Motor neuron (in vitro differentiated cells): ENCODE measurements at places on chromosomes 5 and 9.

DNA sequence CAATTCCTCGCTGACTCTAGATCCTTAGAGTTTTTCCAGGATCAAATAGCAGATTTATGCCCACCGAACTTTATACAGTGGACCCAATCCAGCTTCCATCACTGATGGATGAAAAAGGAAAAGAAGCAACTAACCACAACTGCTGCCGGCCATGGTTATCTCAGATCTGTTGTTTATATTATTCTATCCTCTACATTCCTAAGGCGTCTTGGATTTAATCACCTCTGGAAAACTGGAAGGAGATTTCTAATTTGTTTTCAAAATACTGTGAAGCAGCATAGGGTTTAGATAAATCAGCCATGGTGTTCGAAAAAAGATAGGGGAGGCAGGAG lies 663 bp upstream of the ZNF366 start:
- no peak for ATAC-seq

DNA sequence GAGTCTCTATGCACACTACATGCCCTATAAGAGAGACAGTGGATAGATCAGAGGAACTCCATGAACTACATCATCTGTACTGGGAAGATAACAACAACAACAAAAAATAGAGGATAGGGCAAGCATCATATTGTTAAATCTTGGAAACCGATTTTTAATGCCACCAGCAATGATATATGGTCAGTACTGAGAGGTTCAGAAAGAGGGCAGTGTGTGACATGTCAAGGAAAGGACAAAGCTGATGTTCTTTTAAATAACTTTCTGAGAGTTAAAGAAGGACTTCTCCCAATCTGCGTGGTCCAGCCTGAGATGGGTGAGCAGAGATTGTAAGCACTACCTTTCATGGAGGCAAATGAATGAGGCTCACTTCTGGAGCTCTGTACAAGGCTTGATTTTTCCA lies 62.0 kb upstream of the PHF24 start:
- ATAC-seq, result no peak

DNA sequence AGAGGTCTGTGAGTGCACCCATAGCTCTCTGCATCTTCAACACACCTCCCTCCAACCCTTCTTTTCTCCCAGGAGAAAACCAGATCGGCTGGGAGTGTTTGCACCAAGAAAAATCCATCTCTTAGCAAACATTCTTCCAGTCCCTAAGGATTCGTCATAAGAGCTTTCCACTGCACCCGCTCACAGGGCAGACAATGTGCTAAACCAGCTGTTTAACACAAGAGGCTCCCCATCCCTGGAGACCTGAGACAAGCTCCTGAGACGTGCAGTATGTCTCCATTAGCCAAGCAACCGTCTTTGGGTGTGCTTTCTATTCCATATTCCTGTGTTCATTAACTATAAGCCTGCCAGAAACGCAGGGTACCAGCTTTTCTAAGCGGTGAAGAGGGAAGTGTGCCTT lies 93.6 kb upstream of the ZNF462 start:
- no peak for ATAC-seq

DNA sequence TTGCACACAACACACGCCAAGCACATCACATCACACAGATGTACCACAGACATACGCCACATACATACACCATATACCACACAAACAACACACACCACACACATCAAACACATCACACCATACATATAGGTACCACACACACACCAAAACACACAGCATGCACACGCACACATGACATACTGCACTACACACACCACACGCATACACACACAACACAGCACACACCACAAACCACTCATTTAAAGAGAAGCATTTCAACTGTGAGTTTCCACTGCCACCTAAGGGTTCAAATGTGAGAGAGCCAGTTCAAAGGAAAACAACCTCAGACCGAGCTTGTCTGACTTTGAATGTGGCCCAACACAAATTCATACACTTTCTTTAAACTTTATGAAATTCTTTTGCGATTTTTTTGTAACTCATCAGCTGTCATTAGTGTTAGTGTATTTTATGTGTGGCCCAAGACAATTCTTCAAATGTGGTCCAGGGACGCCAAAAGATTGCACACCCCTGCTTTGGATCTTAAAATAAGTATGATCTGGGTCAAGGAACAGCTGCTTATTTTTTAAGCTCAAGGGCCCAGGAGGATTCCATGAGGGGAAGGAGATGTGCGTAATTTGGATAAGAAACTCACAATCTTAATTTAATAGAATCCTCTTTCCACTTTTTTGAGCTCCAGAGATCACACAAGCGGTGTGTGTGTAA lies 494.6 kb downstream of the GADD45G start:
- ATAC-seq, result peak; percentile 20

GRCh38 chr5:52443187-52443586 lies 344.5 kb upstream of the ITGA1 start:
- ATAC-seq, result no peak

DNA sequence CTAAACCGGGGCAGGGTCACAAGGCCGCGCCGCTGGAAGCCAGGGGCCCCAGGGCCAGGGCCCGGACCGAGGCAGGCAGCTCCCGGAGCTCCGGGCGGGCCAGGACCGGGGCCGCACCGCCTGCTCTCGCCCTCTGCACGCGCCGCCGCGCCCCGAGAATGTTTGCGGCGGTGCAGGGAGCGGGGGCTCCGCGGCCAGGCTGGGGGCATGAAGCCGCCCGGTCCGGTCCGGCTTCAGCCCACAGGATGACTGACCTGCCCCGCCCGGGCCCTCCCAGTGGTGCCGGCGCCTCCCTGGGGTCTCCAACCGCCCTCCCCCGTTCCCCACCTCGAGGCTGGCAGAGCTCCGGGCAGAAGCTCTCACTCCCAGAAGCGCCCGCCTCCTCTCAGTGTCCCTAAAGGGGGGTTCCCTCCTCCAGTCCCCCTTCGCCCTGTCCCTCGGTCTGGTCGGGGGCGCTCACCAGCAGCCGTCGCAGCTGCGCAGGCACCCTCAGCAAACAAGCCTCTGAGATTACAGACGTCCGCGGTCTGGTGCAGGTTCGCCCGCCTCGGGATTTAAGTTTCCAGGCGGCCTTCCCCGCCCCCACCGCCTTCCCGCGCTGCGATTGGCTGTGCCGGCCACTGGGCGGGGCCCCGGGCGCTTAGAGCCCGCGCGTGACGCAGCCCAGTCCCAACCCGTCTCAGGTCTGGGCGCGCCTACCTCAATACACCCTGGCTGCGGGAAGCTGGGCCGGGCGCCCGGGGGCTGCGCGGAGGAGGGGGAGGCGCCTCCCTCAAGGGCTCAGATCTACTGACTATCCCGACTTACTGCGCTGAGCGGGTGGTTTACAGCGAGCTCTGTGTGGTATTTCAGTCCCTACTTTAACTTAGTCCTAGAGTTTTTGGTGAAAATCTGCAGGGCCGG lies at the start of gene CTSV:
CTSV (minus strand) TSS at position 532 of the 903 bp plus-strand sequence. CDS start 1,099 bp downstream, outside the sequence.
- peak; percentile 99 for ATAC-seq

DNA sequence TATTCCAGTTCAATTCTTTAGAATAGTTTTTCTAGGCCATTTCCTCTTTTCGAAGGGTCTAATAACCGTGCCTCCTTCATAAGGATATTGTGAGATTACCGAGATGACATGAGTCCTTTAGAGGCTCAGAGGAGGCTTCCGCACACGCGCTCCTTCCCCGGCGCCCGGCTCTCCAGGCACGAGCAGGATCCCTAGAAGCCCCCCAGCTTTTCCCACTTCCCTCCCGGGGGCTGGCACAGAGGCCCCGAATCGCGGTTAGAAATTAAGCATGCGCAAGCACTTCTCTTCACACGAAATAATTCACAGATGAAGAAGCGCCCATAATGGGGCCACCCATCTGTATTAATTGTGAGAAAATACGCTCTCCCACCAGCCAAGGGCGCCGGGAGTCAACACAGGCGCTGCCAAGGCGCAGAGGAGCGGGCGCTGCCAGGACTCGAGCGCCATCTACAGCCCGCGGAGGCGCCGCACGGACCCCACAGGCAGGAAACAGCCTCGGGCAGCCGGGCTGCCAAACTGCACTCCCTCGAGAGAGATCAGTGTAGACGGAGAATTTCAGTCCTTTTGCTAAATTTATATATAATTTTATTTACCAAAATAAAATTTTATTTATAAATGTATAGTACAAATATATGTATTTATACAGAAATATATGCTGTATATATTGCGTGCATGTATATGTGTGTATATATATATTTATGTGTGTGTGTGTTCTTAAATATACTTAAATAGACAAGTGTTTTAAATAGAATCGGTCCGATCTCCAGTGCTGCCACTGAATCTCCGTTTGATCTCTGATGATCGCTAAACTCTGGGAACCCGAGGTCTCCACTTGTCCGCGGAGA lies 258.1 kb upstream of the NFIL3 start:
- peak; percentile 95 for ATAC-seq

DNA sequence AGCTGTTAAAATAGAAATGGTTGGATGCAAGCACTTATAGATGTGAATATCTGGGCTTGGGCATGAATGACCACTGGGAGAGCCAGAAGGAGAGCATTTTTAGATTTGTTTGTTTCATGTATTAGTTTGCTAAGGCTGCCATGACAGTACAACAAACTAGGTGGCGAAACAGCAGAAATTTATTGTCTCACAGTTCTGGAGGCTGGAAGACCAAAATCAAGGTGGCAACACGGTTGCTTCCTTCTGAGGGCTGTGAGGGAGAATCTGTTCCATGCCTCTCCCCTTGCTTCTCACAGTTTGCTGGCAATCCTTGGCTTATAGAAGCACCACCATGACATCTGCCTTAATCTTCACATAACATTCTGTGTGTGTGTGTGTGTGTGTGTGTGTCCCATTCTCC lies 20.2 kb upstream of the CDC23 start:
- no peak for ATAC-seq

DNA sequence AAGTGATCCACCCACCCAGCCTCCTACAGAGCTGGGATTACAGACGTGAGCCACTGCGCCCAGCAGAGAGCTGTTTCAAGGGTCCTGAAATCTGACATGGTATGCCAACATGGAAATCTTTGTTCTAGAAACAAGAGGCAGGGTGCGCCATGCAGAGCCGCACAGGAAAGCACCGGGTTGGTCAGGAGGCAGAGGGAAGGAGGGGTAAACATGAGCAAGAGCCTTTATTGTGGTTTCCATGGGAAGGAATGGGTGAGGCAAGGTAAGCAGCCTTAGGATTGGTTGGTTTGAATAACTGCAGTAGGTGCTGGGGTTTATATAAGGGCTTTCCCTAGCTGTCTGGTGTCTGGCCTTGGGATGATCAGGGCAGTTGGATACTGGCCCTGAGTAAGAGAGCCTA lies 5.5 kb upstream of the EXOSC2 start:
- no peak for ATAC-seq

DNA sequence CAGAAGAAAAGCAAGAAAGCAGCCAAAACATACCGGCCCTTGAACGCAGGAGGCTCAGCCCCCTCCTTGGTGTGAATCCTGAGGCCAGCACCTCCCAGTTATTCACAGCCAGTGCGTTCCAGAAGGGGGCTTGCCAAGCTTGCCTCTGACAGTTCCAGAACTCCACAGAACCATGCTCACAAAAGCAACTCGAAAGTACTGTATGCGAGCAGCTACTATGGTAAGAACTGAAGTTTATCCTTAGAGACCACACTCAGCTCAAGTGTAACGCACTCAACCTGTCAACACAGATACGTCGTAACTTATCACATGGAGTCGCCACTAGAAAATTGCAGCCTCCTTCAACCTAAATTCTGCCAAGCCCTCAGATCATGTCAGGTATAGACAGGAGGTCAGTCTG lies 1.4 kb downstream of the UBAC1 start:
- no peak for ATAC-seq

GRCh38 chr5:143251946-143252345 lies 151.5 kb downstream of the NR3C1 start:
- no peak for ATAC-seq

DNA sequence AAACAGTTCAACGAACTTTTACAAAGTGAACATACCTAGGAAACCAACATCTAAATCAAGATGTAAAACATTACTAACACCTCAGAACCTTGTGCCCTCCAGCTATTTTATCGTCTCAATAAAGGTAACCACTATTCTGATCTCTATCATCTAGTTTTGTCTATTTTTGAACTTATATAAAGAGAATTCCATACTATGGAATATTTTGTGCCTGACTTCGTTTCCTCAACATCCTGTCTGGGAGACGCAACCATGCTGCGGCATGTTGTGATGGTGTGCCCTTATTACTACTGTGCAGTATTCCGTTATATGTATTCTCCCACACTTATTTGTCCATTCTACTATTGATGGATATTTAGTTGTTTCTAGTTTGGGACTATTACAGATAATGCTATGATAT lies 99.2 kb downstream of the NR6A1 start:
- no peak for ATAC-seq

DNA sequence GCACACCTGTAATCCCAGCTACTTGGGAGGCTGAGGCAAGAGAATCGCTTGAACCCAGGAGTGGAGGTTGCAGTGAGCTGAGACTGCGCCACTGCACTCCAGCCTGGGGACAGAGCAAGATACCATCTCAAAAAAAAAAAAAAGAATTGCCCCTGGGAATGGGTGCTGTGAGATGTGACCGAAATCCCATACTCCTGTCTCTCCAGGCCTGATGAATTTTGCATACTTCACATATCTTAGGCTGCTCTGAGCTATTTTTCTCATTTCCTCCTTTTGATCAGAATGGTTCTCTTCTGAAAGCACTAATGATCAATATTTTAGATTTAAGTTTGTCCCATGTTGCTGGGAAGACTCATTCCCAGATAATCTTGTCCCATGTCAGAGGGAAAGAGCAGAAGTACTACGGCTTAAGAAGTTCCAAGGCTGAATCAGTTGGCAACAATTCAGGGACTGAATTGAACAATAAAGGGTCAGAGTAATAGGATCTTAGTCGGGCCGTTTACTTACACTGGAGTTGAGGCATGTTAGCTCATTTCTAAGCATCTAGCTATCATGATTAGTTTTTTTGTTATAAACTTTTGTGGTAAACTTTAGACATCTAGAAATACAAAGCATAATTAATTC lies 44.2 kb upstream of the TENT2 start:
- no peak for ATAC-seq

- no peak for ATAC-seq
Measured at GRCh38 chr5:15606197-15606596, 106.2 kb downstream of the FBXL7 start.

GRCh38 chr9:93299418-93300174 lies 115.7 kb downstream of the WNK2 start:
- ATAC-seq, result no peak

- ATAC-seq, result no peak
Measured at GRCh38 chr9:111610149-111610548, 10.7 kb upstream of the PTGR1 start.

- no peak for ATAC-seq
Measured at GRCh38 chr9:26165426-26165825, 487.2 kb upstream of the TUSC1 start.

DNA sequence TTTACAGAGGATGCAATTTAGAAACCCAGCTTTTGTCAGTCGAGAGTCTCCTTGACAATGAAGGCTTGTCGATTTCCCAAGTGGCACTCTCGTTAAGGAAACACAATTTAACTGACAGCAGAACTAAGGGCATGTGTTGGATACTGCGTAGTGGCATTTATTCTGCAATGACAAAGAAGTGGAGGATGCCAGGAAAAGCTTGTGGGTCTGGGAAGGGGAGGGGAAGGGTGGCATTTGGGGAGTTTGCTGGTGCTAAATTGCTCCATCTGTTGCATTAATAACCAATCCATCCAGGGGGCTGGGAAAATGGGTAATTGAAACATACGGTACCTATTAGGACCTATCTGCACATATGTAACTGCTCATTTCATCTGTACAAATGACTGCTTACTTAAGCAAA lies 190.6 kb downstream of the NSG2 start:
- no peak for ATAC-seq

- ATAC-seq, result no peak
Measured at GRCh38 chr9:70696694-70697335, 282.4 kb upstream of the KLF9 start.

GRCh38 chr5:38845526-38846378 lies at the start of gene OSMR:
Gene OSMR, plus strand, starts transcription at chr5:38846012. Its CDS starts 23,033 bp downstream, at chr5:38869045.
- peak; percentile 86 for ATAC-seq
